GDM1 (cell line): ENCODE measurements at places on chromosomes 1 and 21.

DNA sequence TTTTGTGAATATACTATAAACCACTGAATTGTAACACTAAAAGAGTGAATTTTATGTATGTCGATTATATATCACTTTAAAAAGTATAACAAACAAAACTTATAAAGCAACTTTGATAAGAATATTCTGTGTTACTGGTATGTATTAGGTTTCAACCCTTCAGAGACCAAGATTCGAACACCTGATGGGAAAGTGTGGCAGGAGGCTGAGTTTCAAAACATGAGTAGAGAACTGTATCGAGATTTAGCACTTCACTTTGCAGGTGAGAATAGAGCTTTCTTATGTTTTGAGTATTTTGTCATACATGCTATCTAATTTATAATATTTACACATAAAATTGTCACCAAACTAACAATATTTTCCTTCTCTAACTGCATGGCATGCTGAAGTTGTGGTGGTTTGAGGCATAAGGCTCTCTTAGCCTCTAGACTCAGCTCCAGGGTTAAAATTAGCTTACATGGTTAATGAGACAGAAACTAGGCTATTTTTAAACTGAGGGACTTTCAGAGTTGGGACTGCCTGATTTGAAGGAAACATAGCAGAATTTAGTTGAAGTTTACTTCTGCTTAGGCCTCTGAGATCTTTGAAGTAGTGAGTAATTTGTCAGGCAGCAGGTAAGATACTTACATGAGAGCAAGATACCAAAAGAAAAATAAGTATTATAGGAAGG, 48.6 kb downstream of the CEP350 start:
- no peak for DNase-seq

DNA sequence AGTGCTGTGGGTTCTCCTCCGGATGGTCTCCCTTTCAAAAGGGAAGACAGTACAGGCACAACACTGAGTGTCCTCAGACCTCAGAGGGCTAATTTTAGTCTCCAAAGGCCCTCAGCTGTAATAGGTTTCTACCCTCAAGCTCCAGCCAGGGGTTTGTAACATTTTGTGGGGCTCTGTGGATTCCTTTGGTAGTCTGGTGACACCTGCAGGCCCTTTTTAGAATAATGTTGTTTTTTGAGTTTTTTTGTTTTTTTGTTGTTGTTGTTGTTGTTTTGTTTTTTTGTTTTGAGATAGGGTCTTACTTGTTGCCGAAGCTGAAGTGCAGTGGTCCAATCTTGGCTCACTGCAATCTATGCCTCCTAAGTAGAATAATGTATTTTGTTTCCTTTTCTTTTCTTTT, 15.0 kb upstream of the TMEM201 start:
- DNase-seq, result no peak

DNA sequence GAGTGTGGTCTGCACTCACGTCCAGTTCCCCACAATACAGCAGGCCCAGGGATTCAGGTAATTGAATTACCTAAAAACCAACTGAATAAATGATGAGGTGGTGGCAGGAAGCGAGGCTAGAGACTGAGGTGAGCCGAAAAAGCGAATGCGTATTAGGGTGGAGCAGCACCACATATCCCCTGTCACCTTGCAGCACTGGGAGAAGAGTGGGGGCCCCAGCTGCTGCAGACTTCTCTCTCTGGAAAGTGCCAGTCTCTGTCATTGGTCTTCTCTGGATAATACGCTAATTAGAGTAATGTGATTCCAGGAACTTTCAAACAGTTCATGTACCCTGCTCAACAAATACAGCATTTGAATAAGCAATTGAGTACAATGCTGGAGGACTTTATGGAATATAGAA, 199.0 kb downstream of the RPS6KC1 start:
- no peak for DNase-seq

- DNase-seq, result no peak
Observed at GRCh38 chr1:94100785-94101612, 19.9 kb downstream of the ABCA4 start.

DNA sequence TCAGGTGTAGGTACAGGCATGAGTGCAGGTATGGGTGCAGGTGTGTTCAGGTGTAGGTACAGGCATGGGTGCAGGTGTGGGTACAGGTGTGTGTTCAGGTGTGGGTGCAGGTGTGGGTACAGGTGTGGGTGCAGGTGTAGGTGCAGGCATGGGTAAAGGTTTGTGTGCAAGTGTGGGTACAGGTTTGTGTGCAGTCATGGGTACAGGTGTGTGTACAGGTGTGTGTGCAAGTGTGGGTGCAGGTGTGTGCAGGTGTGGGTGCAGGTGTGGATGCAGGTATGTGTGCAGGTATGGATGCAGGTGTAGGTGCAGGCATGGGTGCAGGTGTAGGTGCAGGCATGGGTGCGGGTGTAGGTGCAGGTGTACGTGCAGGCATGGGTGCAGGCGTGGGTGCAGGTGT, 79.4 kb upstream of the ACTL8 start:
- DNase-seq, result no peak

GRCh38 chr1:166170726-166171125, 3.9 kb upstream of the FAM78B start:
- no peak for DNase-seq

DNA sequence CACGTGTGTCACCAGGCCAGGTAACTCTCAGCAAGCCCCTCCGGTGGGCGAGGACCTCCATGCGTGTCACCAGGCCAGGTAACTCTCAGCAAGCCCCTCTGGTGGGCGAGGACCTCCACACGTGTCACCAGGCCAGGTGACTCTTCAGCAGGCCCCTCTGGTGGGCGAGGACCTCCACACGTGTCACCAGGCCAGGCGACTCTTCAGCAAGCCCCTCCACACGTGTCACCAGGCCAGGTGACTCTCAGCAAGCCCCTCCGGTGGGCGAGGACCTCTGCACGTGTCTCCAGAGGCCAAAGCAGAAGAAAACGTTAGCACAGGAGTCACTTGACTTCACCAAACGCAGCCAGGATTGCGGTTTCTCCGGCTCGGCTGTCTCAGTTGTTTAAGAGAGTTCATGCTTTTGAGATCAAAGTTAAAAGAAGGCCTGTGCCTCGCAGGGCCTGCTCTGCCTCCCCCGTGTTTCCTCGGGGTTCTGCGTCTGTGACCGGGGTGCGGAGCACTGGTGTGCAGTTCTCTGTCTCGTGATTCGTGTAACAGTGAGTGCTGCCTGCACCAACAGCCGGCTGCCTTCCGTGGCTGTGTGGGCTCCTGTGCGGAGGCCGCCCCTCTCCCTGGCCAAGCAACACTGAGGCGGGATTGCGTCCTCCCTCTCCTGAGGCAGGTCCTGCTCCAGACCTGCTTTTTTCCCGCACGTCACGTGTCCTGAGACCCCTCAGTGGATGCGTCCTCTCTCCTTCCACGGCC, 56.6 kb downstream of the PRKCZ start:
- no peak for DNase-seq

- no peak for DNase-seq
Observed at GRCh38 chr1:61011561-61012263, 70.6 kb upstream of the NFIA start.

- DNase-seq, result no peak
Observed at GRCh38 chr1:182634306-182635072, 30.3 kb upstream of the RGS16 start.

DNA sequence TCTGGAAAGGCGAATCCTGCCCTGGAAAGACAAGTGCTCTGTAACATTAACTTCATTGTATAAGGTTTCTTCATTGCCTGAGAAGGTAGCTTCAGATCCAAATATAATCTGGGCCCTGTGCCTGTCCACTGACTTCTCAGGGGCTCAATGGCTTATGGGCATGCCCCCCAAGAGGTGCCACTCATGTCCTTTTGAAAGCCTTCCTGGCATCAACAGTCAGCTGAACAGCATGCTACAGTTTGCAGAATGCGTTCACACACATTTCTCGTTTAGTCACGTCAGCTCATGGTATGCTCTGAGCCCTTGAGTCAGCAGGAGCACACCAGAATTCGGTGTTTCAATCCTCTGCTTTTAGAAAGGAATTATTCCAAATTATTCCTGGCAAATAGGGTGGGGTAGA, 23.8 kb downstream of the TMCC2 start:
- no peak for DNase-seq

DNA sequence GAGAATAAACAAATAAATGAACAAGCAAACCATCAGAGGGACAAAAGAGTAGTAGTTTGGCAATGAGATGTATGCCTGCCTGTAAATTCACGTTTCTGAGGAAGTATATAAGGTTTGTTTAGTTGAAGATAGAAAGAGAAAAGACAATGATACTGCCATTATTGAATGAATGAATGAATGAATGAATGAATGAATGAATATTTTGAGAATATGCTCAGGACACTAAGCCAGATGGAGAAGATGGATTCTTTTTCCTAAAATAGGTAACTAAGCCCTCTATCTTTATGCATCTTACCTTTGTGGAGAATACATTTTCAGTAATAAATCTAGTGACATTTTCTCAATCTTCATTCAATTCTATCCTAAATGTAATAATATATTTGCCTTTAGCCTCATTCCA, 49.4 kb downstream of the SLC35A3 start:
- DNase-seq, result no peak

DNA sequence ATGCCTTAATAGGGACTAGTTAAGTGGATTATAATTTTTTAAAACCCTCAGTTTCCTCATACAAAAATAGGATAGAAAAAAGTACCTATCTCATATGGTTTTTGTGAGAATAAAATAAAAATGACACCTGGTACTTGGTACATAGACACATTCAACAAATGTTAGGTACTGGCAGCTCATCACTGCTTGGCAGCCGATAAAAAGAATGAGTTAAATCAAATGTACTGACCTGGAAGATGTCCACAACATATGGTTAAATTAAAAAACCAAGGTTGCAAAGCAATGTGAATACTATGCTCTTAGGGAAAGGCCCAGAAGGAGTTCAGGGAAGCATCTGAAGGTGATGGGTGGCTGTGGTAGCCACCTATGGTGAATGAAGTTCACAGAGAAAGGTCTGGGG, 64.9 kb upstream of the SMYD2 start:
- no peak for DNase-seq

GRCh38 chr1:111444031-111444430, 5.0 kb downstream of the WDR77 start:
- DNase-seq, result no peak

- no peak for DNase-seq
Observed at GRCh38 chr1:56227886-56228285, 351.5 kb downstream of the PLPP3 start.

DNA sequence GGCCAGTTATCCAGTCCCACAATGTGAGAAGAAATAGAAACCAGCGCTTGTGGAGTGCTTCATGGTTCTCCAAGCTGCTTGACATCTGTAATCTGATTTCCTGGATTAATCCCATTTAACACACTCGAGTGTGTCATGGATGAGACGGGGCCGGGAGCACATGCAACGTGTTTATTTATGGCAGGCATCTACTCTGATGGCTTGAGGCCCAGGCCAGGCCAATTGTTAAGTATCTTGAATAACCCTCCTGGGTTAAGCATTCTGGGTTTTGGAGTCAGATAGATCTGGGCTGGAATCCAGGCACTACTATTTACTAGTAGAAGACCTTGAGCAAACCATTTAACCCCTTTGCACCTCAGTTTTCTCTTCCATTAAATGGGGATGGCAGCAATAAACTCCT, 37.5 kb upstream of the LAPTM5 start:
- no peak for DNase-seq

DNA sequence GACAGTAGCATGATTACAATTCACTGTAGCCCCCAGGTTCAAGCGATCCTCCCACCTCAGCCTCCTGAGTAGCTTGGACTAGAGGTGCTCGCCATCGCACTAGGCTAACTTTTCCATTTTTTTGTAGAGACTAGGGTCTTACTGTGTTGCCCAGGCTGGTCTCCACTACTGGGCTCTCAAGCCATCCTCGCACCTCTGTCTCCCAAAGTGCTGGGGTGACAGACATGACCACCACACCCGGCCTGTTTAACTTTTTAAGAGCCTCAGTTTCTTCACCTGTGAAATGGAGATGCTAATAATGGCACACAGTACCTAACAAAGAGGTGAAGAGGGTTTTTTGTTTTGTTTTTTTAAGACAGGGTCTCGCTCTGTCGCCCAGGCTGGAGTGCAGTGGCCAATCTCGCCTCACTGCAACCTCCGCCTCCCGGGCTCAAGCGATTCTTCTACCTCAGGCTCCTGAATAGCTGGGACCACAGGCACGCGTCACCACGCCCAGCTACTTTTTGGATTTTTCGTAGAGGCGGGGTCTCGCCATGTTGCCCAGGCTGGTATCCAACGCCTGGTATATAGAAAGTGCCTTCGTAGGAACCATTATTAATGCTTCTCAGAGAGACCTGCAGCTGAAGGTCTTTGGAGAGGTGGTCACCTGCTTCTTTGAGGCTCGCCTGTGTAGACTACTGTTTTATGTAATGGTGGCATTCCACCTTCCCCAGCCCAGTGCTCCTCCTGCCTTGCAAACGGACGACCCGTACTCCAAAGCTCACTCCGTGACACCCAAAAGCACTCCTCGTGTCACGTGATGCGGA, 567 bp downstream of the PMVK start:
- no peak for DNase-seq

DNA sequence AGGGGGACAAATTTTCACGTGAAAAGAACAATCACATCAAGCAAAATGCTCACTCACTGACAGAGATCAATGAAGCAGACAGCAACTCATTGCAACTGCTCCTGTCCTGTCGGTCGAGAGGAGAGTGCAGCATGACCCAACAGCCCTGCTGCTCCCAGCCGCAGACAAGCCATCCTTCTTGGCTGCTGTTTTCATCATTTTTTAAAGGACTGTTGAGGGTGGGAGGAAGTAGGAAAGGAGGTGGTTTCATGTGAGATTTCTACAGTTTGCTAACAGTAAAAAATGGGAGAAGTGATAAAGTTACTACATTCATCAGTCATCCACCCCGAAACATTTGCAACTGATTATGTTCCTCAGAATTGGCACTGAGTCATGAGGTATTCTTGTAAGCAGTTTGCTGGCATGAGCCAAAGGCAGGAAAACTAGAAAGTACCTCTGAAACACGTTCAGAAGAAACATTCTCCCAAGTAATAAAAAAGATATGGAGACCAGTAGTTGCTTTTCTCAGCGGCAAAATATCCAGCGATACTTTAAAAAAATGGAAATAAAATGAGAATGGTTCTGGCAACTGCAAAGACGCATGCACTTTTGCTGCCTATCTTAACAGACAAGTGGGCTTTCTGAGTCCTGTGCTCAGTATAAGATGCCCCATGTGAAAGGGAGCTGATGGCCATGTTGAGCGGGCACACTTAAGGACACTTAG, 72.0 kb upstream of the CLDN14 start:
- DNase-seq, result no peak

DNA sequence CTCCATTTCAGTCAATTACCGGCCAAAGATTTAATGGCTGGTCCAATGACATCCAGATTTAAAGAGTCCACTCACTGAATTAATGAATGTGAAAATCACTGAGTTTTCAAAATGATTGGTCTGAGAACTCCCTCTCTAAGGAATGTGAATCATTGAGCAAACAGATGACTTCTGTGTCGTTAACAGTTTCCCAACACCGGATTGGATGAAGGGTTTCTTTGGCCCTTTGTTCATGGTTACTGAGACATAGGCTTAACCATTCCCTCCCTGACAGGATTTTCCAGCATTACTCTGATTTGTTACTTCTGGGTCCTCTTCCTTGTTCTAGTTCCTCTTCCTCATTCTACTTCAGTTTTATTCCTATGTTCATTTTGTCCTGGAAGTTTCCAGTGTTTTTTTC, 1.5 kb upstream of the CLDN17 start:
- no peak for DNase-seq

- DNase-seq, result no peak
Observed at GRCh38 chr1:170660871-170661645, 2.9 kb upstream of the PRRX1 start.

- no peak for DNase-seq
Observed at GRCh38 chr1:100053119-100053518, 79.6 kb downstream of the SASS6 start.

GRCh38 chr21:26443291-26443690, 129.8 kb downstream of the CYYR1 start:
- DNase-seq, result no peak
